ENCODE measurements at places on chromosomes 13 and 19. TPM values are rescaled to one million over a fixed set of nuclear protein-coding genes. Genes with fewer than 3 reads are reported as not detected.

The CEACAM16 gene
- not detected for total RNA-seq

The FFAR3 gene
- 0.33 TPM for total RNA-seq

The SIGLEC5 gene
- 0.70 TPM for total RNA-seq

The HTR2A gene
- 0.19 TPM for total RNA-seq

The ZNF681 gene
- total RNA-seq = 2.8 TPM

- no peak overlapping the region for H3K27ac ChIP-seq
- H3K4me3 ChIP-seq = no peak overlapping the region
- DNase-seq = peak; percentile 80
- H3K4me1 ChIP-seq = peaks cover 21% of the 10 kb centered on the region
Observed at GRCh38 chr19:10292789-10293636, 3.3 kb downstream of the ICAM5 start.

DNA sequence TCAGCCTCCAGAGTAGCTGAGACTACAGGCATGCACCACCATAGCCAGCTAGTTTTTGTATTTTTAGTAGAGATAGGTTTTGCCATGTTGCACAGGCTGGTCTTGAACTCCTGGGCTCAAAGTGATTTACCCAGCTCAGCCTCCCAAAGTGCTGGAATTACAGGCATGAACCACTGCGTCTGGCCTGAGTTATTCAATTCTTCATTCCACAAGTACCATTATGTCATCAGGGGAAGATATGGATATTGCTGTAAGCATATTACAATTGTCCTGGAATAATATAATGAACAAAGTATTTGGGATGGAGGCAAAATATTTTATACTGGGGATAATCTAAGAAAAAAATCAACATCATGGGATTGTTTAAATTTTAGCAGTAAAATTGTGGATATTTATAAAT lies 646.0 kb upstream of the SLITRK6 start:
- no peaks in the 10 kb centered on the region for H3K27me3 ChIP-seq
- no peak for DNase-seq
- no peak overlapping the region for H3K4me3 ChIP-seq
- H3K36me3 ChIP-seq = no peaks in the 10 kb centered on the region
- no peaks in the 10 kb centered on the region for H3K4me1 ChIP-seq
- no peak overlapping the region for H3K27ac ChIP-seq

GRCh38 chr19:13619203-13619632 lies 112.9 kb upstream of the CACNA1A start:
- no peaks in the 10 kb centered on the region for H3K36me3 ChIP-seq
- H3K4me3 ChIP-seq = no peak overlapping the region
- peaks cover 8% of the 10 kb centered on the region for H3K27me3 ChIP-seq
- no peaks in the 10 kb centered on the region for H3K4me1 ChIP-seq

GRCh38 chr19:42471554-42472249 lies 29.0 kb upstream of the CXCL17 start:
- no peaks in the 10 kb centered on the region for H3K36me3 ChIP-seq
- H3K4me3 ChIP-seq = no peak overlapping the region
- no peaks in the 10 kb centered on the region for H3K4me1 ChIP-seq
- no peaks in the 10 kb centered on the region for H3K27me3 ChIP-seq

DNA sequence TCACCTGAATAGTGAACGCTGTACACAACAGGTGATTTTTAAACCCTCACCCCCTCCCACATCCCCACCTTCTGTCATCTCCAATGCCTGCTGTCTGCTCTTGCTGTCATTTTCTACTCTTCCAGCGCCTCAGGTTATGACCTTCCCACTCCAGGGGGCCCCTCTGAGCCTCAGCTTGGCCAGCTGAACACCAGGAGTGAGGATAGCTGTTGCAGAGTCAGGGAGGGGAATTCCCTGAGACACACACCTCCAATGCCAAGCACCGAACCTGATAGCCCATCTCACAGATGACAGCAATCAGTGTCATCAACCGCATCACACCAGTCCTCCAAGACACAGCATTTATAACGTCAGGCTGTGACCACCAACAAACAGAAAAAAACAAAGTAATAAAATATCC lies 193.5 kb downstream of the ZNF536 start:
- H3K36me3 ChIP-seq = no peaks in the 10 kb centered on the region
- DNase-seq = no peak
- no peak overlapping the region for H3K4me3 ChIP-seq
- H3K27me3 ChIP-seq = no peaks in the 10 kb centered on the region
- no peak overlapping the region for H3K27ac ChIP-seq
- no peaks in the 10 kb centered on the region for H3K4me1 ChIP-seq

- H3K4me1 ChIP-seq = no peaks in the 10 kb centered on the region
- no peaks in the 10 kb centered on the region for H3K36me3 ChIP-seq
- H3K4me3 ChIP-seq = no peak overlapping the region
- no peak for DNase-seq
Observed at GRCh38 chr13:47117268-47117667, 220.4 kb upstream of the HTR2A start.

GRCh38 chr13:95642999-95643398 lies 1.5 kb downstream of the DZIP1 start:
- peaks cover 12% of the 10 kb centered on the region for H3K4me1 ChIP-seq
- no peak overlapping the region for H3K4me3 ChIP-seq
- no peaks in the 10 kb centered on the region for H3K27me3 ChIP-seq
- DNase-seq = no peak
- no peaks in the 10 kb centered on the region for H3K36me3 ChIP-seq
- no peak overlapping the region for H3K27ac ChIP-seq

DNA sequence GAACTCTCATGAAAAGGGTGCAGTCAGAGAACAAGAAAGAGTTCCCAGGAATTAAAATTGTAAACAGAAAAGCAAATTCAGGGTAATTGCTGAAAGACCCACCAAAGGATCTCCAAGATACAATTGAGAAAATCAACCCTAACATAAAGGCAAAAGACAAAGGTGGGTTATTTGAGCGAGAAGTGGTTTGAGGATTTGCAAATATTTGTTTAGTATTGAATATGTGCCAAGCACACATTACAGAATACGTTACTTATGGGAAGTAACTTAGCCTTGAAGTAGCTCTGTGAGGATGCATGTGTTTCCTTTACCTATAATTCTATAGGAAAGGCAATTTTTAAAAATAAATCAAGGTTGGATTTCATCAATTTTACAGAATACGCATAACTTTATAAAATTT lies 10.0 kb upstream of the CEACAM21 start:
- H3K4me1 ChIP-seq = no peaks in the 10 kb centered on the region
- no peak for DNase-seq
- H3K27ac ChIP-seq = no peak overlapping the region
- no peaks in the 10 kb centered on the region for H3K36me3 ChIP-seq
- no peak overlapping the region for H3K4me3 ChIP-seq

GRCh38 chr13:61765181-61765742 lies 349.6 kb upstream of the PCDH20 start:
- DNase-seq = no peak
- H3K4me1 ChIP-seq = no peaks in the 10 kb centered on the region
- H3K27ac ChIP-seq = no peak overlapping the region
- no peaks in the 10 kb centered on the region for H3K36me3 ChIP-seq
- H3K4me3 ChIP-seq = no peak overlapping the region

DNA sequence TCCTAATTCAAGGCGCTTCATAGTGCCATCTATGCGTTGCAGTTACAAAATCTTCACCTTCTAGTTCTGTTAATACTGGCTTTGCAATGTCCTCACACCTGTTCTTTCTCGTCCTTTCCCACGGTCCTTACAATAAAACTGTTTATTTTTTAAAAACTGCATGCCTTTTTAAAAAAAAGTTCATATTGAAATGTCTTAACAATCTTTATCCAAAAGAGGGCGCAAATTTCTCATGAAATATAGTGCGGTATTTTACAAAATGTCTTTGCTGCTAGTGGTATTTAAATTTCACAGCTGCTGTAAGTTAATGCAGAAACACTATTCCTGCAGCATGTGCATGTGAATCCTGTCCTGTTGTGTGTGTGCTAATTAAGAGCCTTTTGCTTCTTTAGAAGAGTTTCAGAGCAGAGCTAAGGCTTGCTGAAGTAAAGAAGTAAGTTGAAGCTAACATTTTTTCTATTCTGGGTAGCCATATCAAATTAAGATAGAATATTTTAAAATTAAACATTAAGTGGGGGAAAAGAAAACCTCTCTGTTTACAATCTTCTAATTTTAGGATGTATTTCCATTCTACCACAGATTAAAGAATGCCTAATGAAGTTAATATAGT lies 15.8 kb upstream of the CLDN10 start:
- no peak overlapping the region for H3K27ac ChIP-seq
- no peaks in the 10 kb centered on the region for H3K27me3 ChIP-seq
- DNase-seq = no peak
- H3K36me3 ChIP-seq = no peaks in the 10 kb centered on the region
- H3K4me1 ChIP-seq = no peaks in the 10 kb centered on the region

GRCh38 chr19:17209126-17210036 lies 5.8 kb upstream of the USE1 start:
- peaks cover 9% of the 10 kb centered on the region for H3K36me3 ChIP-seq
- no peak overlapping the region for H3K4me3 ChIP-seq
- peak; percentile 78 for DNase-seq
- H3K4me1 ChIP-seq = peaks cover 1% of the 10 kb centered on the region
- no peak overlapping the region for H3K27ac ChIP-seq

Data from liver (tissue), 10 donors.